Renal cortical epithelial cell (primary cell): ENCODE measurements at places on chromosomes 3 and 15.

DNA sequence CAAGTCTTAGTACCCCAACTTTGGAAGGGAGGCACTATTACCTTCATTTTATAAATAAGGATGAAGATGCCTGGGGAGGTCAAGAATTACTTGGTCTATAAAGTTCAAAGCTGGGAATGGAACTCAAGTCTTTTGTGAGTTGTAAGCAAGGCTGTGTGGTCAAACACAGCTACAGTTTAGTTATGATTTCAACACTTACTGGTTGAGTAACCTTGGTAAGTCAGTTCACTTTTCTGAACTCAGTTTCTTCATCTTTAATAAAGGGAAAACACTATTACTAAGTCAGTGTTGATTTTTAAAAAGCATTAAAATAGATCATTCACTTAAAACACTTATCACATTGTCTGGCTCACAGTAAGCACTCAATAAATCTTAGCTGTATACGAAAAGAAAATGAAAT lies 200.4 kb upstream of the ADAMTS9 start:
- DNase-seq, result peak; percentile 58

DNA sequence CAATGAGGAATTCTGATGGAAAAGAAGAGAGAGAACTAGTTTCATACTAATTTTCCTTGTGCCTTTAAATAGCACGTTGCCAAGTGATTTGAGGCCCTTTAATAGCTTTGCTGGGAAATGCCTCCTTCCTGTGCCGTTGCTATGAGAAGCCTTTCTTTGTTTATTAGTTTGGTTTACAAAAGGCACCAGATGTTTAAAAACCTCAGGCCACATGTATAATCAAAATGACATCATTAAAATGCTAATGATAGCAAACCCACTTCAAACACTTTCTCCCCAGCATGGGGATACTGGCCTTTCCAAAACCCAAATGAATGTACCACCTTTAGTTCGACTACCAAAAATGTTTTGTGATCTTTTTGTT lies 50.0 kb upstream of the TBC1D23 start:
- DNase-seq, result peak; percentile 94

DNA sequence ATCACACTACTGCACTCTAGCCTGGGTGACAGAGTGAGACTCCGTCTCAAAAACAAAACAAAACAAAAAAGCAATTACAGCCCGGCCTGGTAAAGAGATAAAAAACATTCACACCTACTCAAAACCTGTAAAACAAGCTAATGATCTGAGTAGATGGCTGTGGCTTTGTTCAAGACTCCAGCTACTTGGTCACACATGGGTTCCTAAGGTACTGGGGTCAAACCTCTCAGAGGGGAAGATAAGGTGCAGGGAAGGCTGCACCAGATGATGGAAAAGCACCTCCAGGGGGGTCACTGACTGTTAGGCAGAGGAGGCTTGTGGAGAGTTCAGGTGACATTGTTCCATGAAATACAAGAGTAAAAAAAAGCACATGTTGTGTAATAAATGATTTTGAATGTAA lies 450.2 kb upstream of the WNT5A start:
- DNase-seq, result no peak

- no peak for DNase-seq
Measured at GRCh38 chr3:50334339-50335075, 6.1 kb downstream of the RASSF1 start.

GRCh38 chr15:29601811-29602210 lies 220.5 kb downstream of the TJP1 start:
- DNase-seq, result no peak

GRCh38 chr3:120850381-120851295 lies 57.4 kb upstream of the STXBP5L start:
- DNase-seq, result no peak

DNA sequence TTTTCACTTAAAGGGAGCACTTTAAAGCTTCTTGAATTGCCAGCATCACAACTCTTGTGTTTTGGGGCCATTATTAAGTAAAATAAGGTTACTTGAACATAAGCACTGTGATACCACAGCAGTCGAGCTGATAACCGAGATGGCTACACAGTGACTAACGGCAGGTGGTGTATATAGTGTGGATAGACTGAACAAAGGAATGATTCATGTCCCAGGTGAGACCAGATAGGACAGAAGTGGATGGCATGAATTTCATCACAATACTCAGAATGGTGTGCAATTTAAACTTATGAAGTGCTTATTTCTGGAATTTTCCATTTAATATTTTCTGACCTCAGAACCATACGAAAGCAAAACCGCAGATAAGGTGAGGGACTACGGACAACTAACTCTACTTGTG lies 40.2 kb downstream of the PBRM1 start:
- no peak for DNase-seq

DNA sequence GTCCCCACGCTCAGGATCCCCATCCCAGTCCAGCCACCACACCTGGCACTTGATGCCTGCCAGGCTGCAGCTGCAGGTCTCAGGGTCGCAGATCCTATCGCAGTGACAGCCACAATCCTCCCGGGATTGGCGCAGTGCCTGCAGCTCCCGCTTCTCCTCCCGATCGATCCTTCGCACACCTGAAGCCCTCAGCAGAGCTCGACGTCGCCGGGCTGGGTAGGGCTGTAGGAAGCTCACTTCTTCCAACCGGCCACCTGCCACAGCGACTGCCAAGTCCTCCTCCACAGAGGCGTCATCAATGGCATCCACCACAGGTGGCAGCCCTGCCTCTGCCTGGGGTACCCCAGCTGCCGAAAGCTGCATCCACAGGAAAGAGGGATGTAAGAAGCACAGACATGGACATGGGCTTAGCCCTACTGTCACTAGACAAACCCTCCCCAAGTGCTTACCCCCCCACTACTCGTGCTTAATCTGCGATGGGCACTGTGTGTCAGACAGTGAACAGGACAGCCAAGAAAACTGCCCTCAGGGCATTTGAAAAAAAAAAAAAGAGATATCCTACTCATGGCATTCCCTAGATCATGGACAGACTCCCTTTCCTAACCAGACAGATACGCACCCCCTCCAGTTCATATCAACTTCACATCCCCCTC lies 9.2 kb downstream of the CSRNP1 start:
- no peak for DNase-seq

GRCh38 chr3:79011821-79012529 lies 755.8 kb downstream of the ROBO1 start:
- no peak for DNase-seq

- no peak for DNase-seq
Measured at GRCh38 chr15:48935236-48935635, 28.5 kb downstream of the SHC4 start.

DNA sequence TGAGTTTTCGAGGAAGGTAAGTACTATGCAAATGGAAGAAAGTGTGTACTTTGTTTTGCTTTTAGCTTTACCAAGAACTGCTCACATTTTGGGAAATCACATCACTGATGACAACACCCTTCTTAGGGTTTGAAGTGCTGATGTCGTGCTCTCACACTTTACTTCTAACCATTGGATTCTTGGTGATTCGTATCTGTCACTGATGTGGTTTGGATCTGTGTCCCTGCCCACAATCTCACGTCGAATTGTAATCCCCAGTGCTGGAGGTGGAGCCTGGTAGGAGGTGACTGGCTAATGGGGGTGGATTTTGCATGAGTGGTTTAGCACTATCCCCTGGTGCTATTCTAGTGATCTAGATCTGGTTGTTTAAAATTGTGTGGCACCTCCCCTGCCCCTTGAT lies 75.4 kb upstream of the RGMA start:
- DNase-seq, result no peak

GRCh38 chr3:123270818-123271217 lies 69.1 kb downstream of the SEC22A start:
- DNase-seq, result no peak

GRCh38 chr3:5296362-5296761 lies 108.9 kb downstream of the EDEM1 start:
- DNase-seq, result peak; percentile 12

GRCh38 chr3:113287803-113288648 lies 76.7 kb downstream of the BOC start:
- DNase-seq, result peak; percentile 65

DNA sequence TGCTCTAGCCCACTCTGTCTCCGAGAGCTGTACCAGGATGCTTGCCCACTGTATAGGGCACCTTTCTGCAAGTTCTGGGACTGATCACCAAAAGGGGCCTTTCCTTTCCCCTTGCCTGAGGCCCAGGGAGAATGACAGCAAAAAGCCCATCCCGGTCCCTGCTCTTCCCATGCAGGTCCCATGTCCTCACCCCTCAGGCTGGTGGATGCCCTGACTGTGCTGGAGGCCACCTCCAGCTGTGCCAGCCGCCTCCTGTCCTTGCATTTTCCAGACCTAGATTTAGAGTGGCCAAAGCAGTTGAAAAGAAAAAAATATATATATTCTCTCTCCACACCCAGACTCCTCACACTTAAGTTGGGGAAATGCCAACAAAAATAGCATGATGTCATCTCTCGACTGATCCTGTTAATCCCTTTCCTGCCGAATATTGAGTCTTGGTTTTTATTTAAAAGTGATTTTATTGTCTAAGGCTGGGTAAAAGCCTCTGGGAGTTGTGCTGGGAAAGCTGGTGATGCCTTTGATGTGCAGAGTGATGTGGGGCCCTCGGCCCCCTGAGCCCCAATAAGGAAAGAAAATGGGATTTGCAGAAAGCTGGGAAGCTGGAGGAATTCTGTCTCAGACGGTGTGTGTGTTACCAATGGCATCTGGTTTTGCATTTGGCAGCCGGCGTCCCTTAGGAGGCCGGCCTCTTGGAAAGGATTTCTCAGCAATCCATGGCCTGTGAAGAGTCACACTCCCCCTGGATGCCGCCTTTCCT lies 29.3 kb upstream of the TPM1 start:
- DNase-seq, result peak; percentile 72

DNA sequence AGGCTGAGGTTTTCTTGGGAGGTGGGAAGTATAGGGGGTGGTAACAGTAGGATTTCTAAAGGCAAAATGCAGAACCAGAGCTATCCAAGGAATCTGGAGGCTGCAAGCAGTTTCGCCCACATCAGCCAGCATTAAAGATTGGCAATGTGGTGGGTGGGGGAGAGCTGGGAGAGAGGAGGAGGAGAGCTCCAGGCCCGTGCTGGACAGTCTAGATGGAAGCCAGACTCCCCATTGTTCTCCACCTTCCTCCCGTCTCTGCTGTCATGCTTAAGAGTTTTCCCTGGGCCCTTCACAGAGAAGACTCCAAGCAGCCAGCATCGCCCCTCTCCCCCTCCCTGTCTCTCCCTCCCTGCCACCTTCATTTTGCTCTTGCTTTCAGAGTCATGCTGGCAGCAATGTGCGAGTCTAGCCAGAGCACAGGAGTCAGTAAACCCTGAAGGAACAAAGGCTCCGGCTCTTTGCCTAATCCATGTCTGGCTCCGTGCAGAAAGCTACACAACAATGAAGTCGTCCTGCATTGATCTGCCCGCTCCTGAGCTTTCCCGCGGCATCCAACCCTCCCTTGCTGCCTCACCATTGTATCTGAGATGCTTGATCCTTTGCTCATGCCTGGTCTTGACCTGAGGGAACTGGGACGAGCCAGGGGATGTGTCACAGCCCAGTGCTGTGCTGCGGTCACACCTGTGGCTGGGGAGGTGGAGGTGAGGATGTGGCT lies 282.9 kb downstream of the NTRK3 start:
- no peak for DNase-seq

DNA sequence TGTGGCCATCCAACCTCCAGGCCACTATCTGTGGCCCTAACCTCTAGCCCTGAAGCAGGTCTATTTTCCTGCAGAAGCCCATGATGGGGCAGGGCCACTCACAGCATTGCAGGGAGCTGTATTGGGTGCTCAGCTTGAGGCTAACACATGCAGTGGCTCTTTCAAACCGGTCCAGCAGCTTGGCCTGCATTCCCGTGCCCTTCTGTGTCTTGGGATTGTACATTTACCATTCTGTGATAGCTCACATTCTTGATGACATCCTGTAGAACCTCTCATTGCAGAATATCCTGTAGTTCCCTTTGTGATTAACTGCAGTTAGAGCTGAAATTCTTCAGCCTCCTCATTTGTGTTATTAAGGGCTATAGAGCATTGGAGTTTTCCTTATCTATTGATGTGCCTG lies 60.8 kb upstream of the ANKRD34C start:
- peak; percentile 2 for DNase-seq

- peak; percentile 3 for DNase-seq
Measured at GRCh38 chr15:68979816-68980215, 34.7 kb upstream of the NOX5 start.

DNA sequence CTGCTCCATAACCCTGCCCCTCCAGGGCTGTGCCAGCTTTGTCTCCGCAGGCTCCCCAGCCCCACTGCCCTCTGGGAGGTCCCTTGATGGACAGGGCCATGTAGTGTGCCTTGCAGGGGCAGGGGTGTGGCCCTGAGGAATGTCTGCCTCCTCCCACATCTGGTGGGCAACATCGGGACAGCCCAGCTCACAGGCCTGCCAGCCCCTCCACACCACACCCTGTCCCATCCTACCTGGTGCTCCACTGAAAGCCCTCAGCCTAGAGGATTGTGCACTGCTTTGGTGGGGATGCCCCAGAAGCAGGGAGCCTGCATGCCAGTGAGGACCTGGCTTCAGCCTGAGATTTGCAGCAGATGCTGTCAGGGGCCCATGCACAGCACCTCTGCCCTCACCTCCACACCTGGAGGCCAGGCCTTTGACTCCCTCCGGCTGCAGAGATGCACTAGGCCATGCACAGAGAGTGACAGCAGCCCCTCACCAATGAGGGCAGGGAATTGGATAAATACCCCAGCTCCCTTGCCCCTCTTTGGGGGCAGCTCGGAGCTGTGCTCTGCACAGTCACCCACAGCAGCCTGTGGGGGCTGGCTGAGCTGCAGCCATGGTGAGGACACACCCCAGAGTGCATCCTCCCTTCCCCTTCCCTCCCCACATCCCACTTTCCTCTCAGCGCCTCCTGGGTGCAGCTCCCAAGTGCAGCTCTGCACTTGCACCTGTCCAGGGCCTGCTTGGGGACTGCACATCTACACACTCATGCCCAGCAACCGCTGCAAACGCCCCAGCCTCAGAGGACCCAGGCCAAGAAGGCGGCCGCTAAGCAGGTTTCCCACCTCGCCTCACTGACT lies 2.7 kb downstream of the C3orf22 start:
- DNase-seq, result no peak

DNA sequence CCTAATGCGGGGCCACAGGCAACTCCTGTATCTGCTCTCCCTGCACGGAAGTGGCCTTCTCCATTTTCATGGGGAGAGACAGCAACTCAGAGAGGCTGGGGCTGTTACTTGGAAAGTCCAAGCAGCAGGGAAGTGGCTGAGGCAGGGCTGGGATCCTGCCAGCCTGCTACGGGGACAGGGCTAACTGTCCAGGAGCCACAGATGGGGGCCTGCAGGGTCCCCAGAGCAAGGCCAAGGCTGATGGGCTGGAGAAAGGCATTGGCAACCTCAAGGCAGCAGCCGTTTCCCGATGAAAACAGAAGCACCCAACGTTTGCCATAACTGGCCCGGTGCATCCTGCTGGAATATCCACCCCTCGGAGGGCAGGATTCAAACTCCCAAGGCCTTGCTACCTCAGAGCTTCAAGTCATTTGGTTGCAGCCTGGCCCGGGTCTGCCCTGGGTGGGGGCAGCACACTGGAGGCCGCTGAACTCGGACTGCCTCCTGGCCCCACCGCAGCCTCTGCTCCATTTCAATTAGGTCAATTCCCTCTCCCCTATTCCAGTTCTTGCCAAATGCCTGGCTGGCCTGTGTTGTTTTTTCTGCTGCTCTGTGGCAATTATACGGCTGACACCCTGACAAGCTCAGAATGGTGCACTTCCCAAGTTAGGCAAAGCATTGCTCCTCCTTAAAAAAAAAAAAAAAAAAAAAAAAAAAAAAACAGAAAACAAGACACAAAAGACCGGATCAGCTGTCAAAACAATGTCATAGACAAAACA lies 143.5 kb downstream of the NUP210 start:
- no peak for DNase-seq
